Left lung (tissue), 14 donors: ENCODE measurements at places on chromosomes 1 and 21. TPM values are rescaled to one million over a fixed set of nuclear protein-coding genes. Genes with fewer than 3 reads are reported as not detected.

The PAX7 gene
- polyA plus RNA-seq: not detected

The FCRL1 gene
- polyA plus RNA-seq: 0.22 TPM

The PROK1 gene
- polyA plus RNA-seq: not detected

The AMY1B gene
- polyA plus RNA-seq: not detected

The NBPF4 gene
- polyA plus RNA-seq: not detected

DNA sequence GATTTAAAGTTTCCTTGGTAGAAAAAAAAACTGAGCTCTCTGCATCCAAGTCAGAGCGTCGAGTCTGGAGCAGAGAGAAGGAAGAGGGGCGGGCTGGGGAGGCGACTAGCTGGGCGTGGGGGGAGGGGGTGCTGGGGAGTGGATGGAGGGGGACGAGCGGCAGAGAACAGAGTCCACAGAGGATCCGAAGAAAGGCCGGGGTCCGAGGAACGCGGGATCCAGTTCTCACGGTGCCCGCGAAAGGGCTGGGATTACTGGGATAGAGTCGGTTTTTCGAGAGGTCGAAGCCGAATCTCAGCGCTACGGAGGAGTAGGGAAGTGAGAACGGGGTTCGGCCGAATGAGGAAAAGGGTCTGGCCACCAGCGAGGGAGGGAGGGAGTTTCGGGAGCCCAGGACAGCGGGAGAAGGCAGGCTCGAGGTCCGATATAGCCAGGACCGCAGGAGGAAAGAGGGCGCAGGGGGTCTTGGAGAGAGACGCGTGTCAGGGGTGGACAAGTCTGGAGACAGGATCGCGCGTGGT is 665 bp downstream of the DAB1 start:
- peak; percentile 55 for DNase-seq

DNA sequence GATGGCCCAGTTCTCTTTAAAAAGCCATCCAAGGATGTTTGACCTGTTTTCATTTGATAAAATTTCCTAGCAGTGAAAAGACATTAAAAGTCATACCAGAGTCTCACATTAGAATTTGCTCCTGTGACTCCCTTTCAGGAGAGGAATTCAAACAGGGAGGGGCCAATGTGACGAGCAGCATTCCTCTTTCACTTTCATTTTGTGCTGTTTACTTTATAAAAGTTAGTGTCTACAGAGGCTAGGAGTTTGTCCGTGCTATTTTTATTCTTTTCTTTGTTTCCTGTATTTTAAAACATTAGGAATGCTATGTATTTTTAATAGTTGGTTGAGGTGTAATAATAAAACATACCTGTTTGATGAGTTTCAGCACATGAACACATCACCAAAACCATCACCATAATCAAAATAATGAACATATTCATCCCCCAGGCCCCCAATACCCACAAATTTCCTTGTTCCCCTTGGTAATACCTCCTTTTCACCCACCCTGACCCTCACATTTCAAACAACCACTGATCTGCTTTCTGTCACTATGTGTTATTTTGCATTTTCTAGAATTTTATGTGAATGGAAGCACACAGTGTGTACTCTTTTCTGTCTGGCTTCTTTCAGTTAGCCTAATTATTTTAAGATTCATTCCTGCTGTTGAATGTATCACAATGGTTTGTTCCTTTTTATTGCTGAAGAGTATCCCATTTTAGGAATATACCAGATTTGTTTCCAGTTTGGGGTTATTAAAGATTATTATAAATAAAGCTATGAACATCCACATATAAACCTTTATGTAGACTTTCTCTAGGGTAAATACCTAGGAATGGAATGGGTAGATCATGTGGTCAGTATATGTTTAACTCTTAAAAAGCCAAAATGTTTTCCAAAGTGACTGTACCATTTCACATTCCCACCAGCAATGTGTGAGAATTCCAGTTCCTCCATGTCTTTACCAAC is 129.5 kb downstream of the TENT5C start:
- DNase-seq: no peak

- DNase-seq: no peak
Observed at GRCh38 chr1:221777431-221778072, 35.7 kb upstream of the DUSP10 start.

DNA sequence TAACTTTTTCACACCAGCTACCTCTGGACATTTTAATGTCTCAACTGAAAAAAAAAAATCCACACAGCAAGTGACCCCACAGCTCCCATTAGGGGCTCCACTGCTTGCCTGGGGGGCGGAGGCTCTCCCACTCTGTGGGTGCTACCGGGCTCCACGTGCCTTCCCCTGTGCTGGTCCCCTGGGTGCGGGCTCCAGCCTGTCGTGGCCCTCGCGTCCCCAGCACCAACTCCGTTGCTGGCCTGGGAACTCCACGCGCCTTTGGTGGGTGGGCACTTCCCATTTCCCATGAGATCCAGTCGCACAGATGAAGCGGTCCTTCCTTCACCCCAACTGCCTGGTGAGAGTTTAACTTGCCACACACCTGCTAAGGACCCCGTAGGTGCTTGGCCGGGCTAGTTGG is 27.1 kb upstream of the GPR153 start:
- DNase-seq: no peak

DNA sequence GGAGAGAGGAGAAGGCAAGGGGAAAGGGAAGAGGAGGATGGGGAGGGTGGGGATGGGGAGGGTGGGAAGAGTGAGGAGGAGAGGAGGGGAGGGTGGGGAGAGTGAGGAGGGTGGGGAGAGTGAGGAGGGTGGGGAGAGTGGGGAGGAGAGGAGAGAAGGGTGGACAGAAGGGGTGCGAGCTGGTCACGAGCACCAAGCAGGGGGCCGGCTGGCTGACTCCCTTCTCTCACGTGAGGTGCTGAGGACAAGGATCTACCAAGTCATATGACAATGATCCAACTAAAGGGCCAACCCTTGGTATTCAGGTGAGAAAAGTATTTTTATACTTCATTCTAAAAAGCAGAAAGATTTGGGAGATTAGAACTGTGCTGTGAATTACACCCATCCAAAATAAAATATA is 51.8 kb downstream of the COQ8A start:
- DNase-seq: no peak

- DNase-seq: no peak
Observed at GRCh38 chr1:93102142-93102541, 23.1 kb downstream of the MTF2 start.

DNA sequence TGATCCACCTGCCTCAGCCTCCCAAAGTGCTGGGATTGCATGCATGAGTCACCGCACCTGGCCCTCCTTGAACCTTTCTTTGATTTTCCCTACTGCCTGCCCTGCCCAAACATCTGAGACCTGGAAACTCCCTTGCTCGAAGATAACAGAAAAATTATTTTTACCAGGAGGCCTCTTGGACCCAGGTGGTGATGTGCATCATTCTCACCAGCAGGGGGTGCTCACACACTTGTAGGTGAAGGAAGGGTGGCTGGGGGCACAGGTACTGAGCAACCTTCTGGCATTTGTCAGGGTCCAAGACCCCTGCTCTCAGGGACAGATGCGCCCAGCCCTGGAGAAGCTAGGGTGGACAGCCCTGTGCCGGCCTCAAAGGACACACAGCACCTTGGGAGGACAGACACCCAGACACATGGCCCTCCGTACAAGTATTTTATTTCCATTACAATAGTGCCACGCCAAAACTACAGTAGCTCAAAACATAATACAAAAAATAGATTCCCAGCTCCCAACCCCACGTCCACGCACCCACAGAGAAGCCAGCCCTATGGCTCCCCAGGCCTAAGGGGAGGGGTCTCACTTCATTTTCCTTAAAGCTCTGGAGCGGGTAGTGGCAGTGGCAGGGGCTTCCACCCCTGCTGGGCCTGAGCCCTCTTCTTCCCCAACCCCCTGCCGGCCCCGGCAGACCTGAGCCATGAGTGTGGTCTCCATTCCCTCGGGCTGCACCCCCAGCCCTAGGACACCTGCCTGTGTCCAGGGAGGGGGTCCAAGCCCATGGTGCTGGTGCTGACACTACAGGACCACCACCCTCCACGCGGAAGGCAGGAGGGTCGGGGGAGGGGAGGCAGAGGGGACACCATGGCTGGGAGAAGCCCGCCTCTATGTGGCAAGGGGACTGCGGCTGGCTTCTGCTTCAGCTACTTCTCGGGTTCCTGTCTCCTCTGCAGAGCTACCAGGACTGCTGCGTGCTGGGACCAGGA is 40.4 kb upstream of the EIF4G3 start:
- DNase-seq: peak; percentile 44

DNA sequence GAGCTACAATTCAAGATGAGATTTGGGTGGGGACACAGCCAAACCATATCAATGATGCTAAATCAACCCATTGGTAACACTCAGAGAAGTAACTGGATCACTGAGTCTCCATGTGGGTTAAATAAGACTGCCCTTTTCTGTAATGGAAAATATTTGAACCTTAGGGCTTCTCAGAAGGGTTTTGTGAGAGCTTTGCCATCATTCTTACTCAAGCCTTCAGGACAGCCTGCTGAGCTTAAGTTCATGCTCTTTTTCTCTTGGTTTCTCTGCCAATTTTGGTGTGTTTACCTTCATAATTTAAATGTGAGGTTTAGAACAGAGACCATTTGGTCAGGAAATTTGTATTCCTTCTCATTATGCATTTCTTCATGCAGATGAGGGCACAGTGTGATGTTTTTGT is 74.7 kb downstream of the DISC1 start:
- no peak for DNase-seq

GRCh38 chr1:66981679-66982078 is 56.9 kb downstream of the MIER1 start:
- DNase-seq: no peak

DNA sequence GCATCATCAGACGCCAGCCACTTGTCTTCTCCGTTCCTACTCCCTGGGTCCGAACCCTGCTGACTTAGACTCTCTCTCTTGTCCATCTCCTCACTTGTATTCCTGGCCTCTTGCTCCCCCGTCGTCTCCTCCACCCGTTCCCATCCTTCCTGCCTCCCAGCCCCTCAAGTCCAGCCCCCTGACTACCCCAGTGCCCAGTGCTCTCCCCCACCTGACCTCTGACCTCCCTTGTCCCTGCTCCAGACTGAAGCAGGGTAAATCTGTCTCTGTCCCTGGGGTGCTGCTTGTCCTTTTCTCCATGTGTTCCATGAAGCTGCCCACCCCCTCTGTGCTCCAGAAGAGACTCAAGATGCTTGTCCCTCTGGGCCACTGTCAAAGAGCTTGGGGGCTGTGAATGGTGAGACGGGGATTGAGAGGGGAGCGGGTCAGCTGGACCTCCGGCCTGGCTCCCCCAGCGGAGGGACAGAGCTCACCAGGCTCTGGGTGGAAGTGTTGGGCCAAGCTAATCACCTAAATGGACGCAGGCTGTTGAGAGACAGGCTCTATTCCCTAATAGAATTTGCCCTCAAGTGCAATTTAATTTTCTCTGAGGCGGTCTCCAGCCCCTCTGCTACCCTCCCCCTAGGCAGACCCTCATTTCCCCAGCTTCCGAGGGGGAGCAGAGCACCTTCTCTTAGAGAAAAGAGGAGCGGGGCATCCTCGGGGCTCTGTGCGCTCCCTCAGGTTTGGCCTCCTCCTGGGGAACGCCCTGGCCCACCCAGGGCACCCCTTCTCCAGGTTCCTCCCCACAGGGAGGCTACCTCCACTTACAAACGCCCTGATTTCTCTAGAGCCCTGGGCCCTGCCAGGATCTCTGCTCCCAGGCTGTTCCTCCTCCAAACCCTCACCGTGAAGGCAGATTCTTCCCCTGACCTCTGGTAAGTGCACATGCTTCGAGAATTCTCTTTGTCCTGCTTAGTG is 11.0 kb upstream of the LHX4 start:
- no peak for DNase-seq

- DNase-seq: no peak
Observed at GRCh38 chr1:220144051-220144450, 50.1 kb downstream of the IARS2 start.

DNA sequence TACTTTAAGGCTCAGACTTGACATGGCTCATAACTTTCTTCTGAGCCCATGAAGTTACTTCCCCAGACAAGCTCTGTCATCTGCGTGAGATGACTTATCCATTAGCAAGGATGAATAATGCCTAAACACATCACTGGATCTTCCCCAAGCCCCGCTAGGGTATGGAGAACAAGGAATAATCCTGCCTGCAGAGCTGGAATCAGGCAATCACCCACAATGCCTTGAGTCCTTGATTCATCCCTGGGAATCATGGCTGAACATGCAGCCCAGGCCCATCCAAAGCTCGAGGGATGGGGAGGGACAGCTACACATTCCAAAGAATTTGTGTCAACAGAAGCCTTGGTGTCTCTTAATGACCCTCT is 131.7 kb downstream of the PSMG1 start:
- DNase-seq: no peak

GRCh38 chr1:185792040-185792439 is 57.8 kb downstream of the HMCN1 start:
- no peak for DNase-seq

GRCh38 chr1:111602974-111603373 is 16.6 kb upstream of the RAP1A start:
- no peak for DNase-seq

DNA sequence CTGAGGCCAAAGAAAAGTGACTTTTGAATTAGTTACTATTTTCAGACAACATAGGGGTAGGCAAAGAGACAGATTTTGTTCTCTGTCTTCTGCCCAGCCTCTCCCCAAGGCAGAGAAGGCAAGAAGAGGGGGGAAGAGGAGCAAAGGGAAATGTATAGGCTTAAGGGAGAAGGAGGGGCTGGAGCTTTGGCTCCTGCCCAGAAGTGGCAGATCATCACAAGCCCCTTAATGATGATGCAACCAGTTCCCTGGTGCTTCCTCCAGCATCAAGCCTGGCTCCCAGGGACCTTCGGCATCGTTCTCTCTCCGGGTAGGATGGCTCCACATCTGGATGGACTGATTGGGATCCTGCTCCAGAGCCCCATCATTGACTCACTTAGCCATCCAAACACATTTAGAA is 112.8 kb downstream of the KCND3 start:
- peak; percentile 65 for DNase-seq

DNA sequence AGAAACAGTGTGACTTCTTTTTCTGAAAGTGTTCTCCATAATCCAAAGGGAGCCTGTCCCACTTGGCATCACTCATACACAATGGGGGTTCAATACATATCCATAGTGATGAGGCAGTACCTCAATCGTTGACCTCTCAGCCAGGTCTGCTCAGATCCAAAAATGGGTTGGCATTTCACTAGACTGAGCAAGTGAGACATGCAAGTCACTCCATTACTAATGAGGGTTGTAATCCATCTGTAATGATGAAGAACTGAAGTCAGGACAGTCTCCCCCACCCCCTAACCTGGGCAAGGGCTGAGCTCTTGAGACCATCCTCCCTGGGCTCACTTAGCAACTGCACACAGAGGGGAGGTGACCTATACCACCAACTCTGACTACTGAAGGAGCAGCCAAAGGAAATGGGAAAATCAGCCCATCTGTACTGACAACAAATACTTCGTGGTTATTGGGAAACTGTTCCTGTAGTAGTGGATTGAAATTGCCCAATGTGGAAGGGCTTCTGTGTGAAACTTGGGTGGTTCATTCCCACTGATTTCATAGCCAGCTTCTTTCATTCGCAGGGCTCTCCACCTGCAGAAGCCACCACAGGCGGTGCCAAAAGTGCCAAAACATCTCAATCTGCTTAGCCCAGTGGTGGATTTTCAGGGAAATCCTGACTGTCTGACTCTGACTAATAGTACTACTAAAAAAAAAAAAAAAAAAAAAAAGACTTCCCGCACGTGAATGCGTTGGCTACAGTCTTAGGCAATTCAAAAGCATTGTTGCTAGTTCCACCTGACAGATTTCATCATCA is 5.0 kb downstream of the NGF start:
- DNase-seq: no peak
